Fibroblast of lung (primary cell): ENCODE measurements at places on chromosomes 2 and 18. TPM values are rescaled to one million over a fixed set of nuclear protein-coding genes. Genes with fewer than 3 reads are reported as not detected.

DNA sequence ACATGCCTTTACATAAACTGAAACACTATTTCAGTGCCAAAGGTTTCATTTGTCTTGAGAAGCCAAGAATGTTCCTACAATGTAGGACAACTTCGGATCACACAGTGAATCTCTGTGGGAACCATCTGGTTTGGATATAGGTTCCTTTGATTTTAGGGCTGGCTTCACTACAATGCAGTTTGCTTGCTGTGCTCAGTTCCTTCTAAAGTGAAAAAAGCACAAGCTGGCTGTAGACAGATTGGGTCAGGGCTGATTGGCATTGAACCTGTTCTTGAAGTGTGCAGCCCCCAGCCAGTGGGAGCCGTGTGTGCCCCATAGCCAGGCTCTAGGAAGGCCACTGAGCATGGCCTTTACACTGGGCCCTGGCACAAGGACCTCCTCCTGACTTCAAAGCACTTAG, 167.9 kb upstream of the HNRNPA3 start:
- DNase-seq, result no peak

Gene RFTN2
- total RNA-seq, result 6.9 and 10.2 TPM in 2 replicates

DNA sequence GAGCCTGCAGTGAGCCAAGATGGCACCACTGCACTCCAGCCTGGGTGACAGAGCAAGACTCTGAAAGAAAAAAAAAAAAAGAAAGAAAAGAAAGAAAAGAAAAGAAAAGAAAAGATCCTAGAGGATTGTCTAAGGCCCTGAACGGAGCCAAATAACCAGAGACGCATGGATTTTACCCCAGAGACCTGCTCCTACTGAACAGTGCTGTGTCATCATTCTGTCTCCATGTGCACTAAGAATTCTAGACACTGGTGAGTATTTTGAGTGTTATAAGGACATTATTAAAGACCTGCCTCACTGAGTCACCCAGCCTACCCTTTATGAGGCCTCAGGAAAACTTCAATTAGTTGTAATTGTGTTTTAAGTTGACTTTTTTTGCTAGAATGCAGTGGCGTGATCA, 61.9 kb upstream of the RIOK3 start:
- DNase-seq, result no peak

DNA sequence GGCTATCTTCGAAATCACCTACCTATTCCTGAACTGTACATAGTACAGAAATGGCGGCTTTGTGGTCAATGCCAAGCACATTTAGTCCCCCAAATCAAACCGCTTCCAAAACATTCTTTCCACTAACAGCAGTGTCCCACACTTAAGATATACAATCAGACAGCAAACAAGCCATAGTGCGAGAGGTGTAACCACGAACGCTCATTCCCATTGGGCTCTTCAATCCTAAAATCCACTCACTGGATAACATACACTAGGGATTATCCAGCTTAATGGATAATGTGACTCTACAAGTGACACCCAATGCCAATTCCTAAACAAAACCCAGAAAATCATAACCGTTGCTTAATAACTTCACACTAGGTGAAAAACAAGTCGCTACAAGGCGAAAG, 2.0 kb downstream of the XPO1 start:
- DNase-seq, result peak; percentile 31

- DNase-seq, result no peak
Observed at GRCh38 chr18:13300796-13301195, 82.2 kb downstream of the LDLRAD4 start.

- no peak for DNase-seq
Observed at GRCh38 chr2:231919341-231920035, 6.7 kb downstream of the NPPC start.

GRCh38 chr2:37507703-37508102, 163.3 kb downstream of the QPCT start:
- peak; percentile 14 for DNase-seq

DNA sequence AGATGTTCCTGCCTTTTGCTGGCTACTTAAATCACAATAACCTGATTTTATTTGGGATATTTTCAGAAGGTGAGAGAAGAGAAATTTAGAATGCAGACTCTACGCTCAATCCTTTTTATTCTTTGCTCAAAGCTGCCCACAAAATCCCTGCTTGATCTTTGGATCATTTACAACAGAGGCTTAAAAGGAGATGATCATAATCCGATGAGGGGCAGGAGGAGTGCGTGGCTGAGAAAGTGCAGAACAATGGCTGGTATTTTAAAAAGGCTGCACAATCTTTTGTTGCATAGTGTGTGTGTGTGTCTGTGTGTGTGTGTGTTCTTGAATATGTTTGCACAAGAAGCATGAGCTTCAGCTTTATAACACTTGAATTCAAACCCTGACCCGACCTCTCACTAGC, 256.3 kb upstream of the MYT1L start:
- no peak for DNase-seq

Gene PPP4R1
- 90.9 and 108 TPM in 2 replicates for total RNA-seq

Gene KRTCAP3
- 0.33 TPM in 1 of 2 replicates, not detected in the other for total RNA-seq

DNA sequence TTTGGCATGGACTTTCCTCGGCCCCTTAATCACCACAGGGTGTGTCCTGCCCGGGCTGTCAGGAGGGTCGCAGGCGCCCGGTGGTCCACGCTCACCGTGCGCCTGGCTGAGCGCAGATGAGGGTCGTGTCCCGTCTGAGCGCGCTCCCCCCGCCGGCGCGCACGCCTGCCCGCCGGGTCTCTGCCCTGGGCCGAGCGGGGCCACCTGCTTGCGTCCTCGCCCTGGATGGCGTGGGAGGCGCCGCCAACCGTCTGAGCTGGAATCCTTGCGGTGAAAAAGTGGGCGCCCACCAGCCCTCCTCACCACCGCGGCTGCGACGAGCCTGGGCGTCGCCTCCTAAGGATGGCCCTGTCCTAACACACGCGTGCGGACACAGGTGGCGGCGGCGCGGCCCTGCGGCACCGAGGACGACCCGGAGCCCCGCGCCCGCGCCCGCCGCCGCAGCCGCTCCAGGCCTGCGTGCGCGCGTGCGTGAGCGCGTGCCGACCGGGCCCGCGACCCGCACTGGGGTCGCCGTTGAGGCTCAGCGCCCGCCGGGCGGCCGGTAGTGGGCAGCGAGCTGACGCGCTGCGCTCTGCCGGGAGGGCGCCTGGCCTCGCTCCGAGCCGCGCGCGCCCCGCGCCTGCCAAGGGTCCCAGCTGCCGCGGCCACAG, 126.6 kb downstream of the ARHGEF4 start:
- no peak for DNase-seq

DNA sequence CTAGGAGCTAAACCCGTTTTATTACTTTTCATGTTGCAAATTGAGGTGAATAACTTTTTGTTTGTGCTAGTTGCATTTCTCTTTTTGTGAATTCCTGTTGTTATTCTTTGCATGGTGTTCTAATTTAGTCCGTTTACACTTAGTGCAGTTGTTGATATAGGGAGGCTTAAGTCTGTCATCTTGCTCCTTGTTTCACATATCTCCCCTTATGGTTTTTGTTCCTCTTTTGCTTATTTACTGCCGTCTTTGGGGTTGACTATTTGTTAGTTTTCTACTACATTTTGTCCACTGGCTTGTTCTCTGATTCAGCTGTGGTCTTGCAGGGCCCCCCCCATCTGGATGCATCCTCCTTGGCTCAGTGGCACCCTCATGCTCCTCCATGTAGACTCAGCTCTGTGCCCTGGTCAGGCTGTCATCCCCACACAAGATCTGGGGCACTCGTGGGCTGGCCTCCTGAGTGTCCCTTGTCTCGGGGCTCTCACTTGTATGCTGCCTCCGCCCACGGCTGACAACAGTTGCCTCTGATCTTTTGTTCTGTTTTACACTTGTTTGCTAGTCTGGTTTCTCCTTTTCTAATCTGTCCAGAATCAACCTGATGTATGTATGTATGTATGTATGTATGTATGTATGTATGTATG, 42.9 kb upstream of the ASB1 start:
- no peak for DNase-seq

Gene ITGB1BP1
- total RNA-seq, result 44.4 and 44.6 TPM in 2 replicates

Gene FOXD4L1
- total RNA-seq, result 0.17 and 0.26 TPM in 2 replicates

Gene CXCR4
- total RNA-seq, result under 0.01 TPM in 1 of 2 replicates, not detected in the other

- no peak for DNase-seq
Observed at GRCh38 chr18:7908681-7909299, 341.7 kb downstream of the PTPRM start.

DNA sequence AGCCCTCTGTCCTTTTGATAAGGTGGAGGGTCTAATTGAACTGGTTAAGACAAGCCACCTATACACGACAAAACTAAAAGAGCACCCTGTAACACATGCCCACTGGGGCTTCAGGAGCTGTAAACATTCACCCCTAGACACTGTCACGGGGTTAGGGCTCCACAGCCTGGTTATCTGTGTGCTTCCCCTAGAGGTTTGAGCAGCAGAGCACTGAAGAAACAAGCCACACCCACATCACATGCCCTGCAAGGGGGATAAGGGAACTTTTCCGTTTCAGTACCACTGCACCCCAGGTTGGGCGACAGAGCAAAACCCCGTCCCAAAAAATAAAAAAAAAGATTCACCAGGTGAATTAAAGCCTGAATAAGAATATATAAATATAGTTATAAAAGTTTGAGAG, 913.7 kb upstream of the ACVR2A start:
- DNase-seq, result no peak

Gene ERFE
- total RNA-seq, result 1.3 and 1.5 TPM in 2 replicates

GRCh38 chr2:226906163-226906693, 70.4 kb downstream of the RHBDD1 start:
- DNase-seq, result no peak

GRCh38 chr2:178928077-178928476, 120.9 kb upstream of the TTN start:
- DNase-seq, result no peak

DNA sequence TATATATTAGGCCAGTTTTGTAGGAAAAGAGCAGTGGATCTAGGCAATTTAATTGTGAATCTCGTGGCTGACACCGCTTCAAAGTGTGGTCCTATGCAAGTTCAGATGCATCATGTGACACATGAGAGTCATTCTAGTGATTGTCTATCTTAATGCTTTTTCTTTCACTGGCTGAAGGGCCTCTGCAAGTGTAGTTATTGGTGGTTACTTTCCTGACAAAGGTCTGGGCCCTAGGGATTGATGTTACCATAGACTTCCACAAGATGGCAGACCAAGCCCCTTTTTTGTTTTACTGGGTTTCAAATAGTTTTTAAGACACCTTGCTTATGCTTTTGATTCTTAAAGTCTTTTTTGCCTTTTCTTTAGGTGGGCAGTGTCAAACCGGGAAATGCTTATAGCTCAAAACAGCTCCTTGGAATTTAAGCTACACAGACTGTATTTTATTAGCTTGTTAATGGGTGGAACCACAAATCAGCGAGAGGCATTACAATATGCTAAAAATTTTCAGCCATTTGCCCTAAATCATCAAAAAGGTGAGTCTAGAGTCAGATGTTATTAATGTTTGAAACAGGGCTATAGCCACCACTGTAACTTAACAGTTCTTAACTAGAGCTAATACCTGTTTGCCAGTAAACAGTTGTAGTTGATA, 25.9 kb downstream of the CD8A start:
- peak; percentile 62 for DNase-seq

- no peak for DNase-seq
Observed at GRCh38 chr2:196638765-196639164, 750 bp upstream of the CCDC150 start.

GRCh38 chr2:26974352-26974751, 3.9 kb downstream of the MAPRE3 start:
- no peak for DNase-seq

- no peak for DNase-seq
Observed at GRCh38 chr2:29766191-29766590, 155.2 kb downstream of the ALK start.

Gene TUBA4B
- not detected in 2 replicates for total RNA-seq

Gene FSIP2
- 0.26 and 1.7 TPM in 2 replicates for total RNA-seq

- peak; percentile 63 for DNase-seq
Observed at GRCh38 chr2:231364961-231365810, 30.3 kb upstream of the B3GNT7 start.
